ENCODE measurements at places on chromosomes 2 and 18. TPM values are rescaled to one million over a fixed set of nuclear protein-coding genes. Genes with fewer than 3 reads are reported as not detected.

TOGARAM2 gene
- total RNA-seq: 4.0 TPM

TDRD15 gene
- total RNA-seq: not detected

LIPG gene
- 0.59 TPM for total RNA-seq

CCDC141 gene
- total RNA-seq: 4.2 TPM

ABCG8 gene
- 0.23 TPM for total RNA-seq

LYPD6B gene
- total RNA-seq: not detected

KLHL29 gene
- total RNA-seq: 3.0 TPM

C2orf66 gene
- total RNA-seq: 0.25 TPM

C2orf78 gene
- not detected for total RNA-seq

SERPINB7 gene
- total RNA-seq: not detected

DSC3 gene
- not detected for total RNA-seq

CEP192 gene
- 37.4 TPM for total RNA-seq

NAT8 gene
- not detected for total RNA-seq

MFF gene
- total RNA-seq: 74.4 TPM

GALR1 gene
- total RNA-seq: not detected

CRYGC gene
- not detected for total RNA-seq

CIB4 gene
- not detected for total RNA-seq

CCDC74B gene
- total RNA-seq: 0.94 TPM

TMEM247 gene
- total RNA-seq: not detected

BCL11A gene
- 0.21 TPM for total RNA-seq

TNFAIP6 gene
- total RNA-seq: not detected

SALL3 gene
- not detected for total RNA-seq

CFAP210 gene
- not detected for total RNA-seq

TMEM169 gene
- 1.3 TPM for total RNA-seq

HMSD gene
- total RNA-seq: 9.1 TPM

HDAC4 gene
- 44.8 TPM for total RNA-seq

LRP2 gene
- 0.09 TPM for total RNA-seq

ST6GAL2 gene
- total RNA-seq: not detected

PSMA8 gene
- 1.2 TPM for total RNA-seq

SP140 gene
- total RNA-seq: 316 TPM

TM4SF20 gene
- not detected for total RNA-seq

RUFY4 gene
- not detected for total RNA-seq

MROH2A gene
- total RNA-seq: not detected

PRADC1 gene
- total RNA-seq: 11.4 TPM

EN1 gene
- total RNA-seq: not detected

TRABD2A gene
- total RNA-seq: 67.9 TPM

TMEM87B gene
- 15.8 TPM for total RNA-seq

NGEF gene
- total RNA-seq: 2.5 TPM

ATOH8 gene
- 0.07 TPM for total RNA-seq

IL36G gene
- total RNA-seq: not detected

SH3RF3 gene
- total RNA-seq: 0.78 TPM

CDK15 gene
- not detected for total RNA-seq

FZD7 gene
- total RNA-seq: 1.1 TPM

PDE11A gene
- not detected for total RNA-seq

SCYGR4 gene
- not detected for total RNA-seq

KATNAL2 gene
- 0.23 TPM for total RNA-seq

EGR4 gene
- 0.46 TPM for total RNA-seq

SCN1A gene
- not detected for total RNA-seq

TXNDC2 gene
- total RNA-seq: 0.39 TPM

SERPINB10 gene
- not detected for total RNA-seq

CD207 gene
- not detected for total RNA-seq

TUBB8B gene
- not detected for total RNA-seq

CELF4 gene
- total RNA-seq: not detected

SCTR gene
- total RNA-seq: not detected

C2orf80 gene
- not detected for total RNA-seq

CAPG gene
- 146 TPM for total RNA-seq

Measured in activated T-helper 2 cell treated with anti-CD3 and anti-CD28 coated beads, Interferon-gamma antibody, Interleukin-2, Interleukin-4, amounts not matched to agents 10 μg/mL and 5 μg/mL and 100 μg/mL, durations not matched to agents 14 hours and 24 hours and 36 hours (primary cell).